ENCODE measurements at places on chromosomes 2 and 18.

- H3K27me3 ChIP-seq: no peaks in the 10 kb centered on the region
- no peak overlapping the region for H3K4me3 ChIP-seq
- no peak for DNase-seq
- H3K4me1 ChIP-seq: no peaks in the 10 kb centered on the region
- H3K27ac ChIP-seq: no peak overlapping the region
- no peaks in the 10 kb centered on the region for H3K36me3 ChIP-seq
Measured at GRCh38 chr2:6024784-6025183, 332.6 kb downstream of the SOX11 start.

DNA sequence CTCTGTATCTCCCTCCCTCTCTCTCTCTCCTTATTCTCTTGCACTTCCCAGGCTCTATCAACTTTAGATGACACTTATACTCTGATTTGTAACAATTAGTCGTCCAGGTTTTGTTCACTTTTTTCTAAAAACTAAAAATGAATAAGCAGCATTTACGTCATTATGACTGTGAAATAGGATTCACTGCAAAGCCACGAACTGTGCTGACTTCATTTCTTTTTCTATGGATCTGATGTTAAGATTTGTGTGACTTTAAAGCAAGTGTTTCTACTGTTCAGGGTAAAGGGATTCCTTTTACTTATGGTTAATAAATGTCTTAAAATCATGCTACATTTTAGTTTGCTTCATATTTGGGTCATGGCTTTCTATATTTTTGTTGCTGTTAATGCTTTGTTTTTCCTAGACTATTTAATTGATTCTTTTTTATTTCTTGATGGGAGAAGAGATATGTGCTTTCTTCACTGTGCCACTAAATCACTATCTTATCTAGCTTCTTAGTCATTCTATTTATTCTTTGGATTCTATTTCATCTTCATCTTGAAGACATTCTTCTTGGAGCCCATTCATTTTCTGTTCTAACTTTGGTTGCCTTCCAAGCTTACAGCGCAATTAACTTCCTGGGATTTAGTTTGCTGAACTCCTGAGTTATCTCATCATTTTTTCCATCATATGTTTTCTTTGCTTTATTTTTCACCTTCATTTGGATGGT lies 480.4 kb upstream of the TRIB2 start:
- H3K27ac ChIP-seq: no peak overlapping the region
- H3K4me1 ChIP-seq: no peaks in the 10 kb centered on the region
- no peak overlapping the region for H3K4me3 ChIP-seq
- no peaks in the 10 kb centered on the region for H3K27me3 ChIP-seq
- no peak for DNase-seq

DNA sequence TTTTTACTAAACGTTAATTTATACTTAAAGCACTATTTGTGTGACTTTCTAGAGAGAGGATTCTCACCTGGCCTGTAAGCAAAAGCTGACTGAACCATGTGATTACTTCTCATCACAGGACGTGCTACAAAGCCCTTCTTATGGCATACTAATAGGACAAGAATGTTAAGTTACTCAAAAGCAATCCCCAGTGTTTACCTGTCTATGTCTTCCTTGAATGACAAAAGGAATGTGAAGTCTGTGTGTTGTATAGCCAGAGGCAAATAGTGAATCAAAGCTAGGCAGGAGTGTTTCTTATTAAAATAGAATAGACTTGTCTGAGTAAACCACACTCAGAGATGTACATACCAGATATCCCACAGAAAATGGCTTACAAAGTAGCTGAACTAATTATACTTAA lies 1465.5 kb downstream of the SUCLG1 start:
- no peaks in the 10 kb centered on the region for H3K36me3 ChIP-seq
- no peak for DNase-seq
- H3K4me1 ChIP-seq: no peaks in the 10 kb centered on the region
- H3K27ac ChIP-seq: no peak overlapping the region
- H3K27me3 ChIP-seq: no peaks in the 10 kb centered on the region
- no peak overlapping the region for H3K4me3 ChIP-seq

- no peak for DNase-seq
- H3K4me3 ChIP-seq: no peak overlapping the region
- H3K36me3 ChIP-seq: no peaks in the 10 kb centered on the region
- H3K27me3 ChIP-seq: no peaks in the 10 kb centered on the region
Measured at GRCh38 chr2:42368817-42369531, 8.0 kb upstream of the COX7A2L start.

DNA sequence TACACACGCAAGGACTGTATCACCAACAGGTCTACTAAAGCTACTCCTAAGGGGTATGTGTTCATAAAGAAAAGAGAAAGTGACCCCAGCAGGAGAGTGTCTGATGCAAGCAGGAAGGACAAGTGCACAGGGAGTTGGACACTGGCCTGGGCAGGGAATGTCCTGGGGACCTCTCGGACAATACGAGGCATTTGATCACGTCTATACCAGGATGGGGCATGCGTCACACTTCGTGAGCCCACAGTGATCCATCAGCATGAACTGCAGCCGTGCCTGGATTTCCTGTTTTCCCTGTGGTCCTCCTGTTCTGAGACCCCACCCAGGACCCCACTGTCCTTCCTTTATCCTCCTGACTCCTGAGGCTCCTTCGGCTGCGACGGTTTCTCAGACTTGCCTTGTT lies 113.9 kb downstream of the HDAC4 start:
- DNase-seq: no peak
- H3K27ac ChIP-seq: no peak overlapping the region
- peaks cover 7% of the 10 kb centered on the region for H3K36me3 ChIP-seq
- no peak overlapping the region for H3K4me3 ChIP-seq
- no peaks in the 10 kb centered on the region for H3K27me3 ChIP-seq
- peaks cover 43% of the 10 kb centered on the region for H3K4me1 ChIP-seq

DNA sequence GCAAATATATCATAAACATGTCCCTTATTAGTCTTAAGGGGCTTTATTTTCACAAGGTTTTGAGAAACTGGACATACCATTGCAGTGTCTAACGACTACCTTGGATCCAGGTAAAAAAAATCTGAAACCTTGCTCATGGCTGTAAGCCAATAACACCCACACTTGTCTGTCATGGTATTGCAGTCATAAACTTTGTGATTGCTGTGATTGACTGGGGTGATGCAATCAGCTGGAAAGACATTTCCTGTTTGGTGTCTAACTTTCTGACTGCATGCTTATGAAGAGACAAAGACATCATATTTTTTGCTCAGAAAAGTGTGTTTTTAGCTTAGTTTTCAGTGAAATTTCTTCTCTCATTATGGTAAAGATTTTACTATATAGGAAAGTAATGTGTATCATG lies 635.0 kb downstream of the TSN start:
- H3K4me3 ChIP-seq: no peak overlapping the region
- H3K4me1 ChIP-seq: no peaks in the 10 kb centered on the region
- no peaks in the 10 kb centered on the region for H3K36me3 ChIP-seq
- H3K27me3 ChIP-seq: no peaks in the 10 kb centered on the region
- DNase-seq: no peak
- H3K27ac ChIP-seq: no peak overlapping the region

GRCh38 chr2:33491441-33492084 lies 15.1 kb downstream of the RASGRP3 start:
- no peaks in the 10 kb centered on the region for H3K36me3 ChIP-seq
- no peak overlapping the region for H3K4me3 ChIP-seq
- DNase-seq: no peak
- H3K27me3 ChIP-seq: no peaks in the 10 kb centered on the region
- H3K27ac ChIP-seq: no peak overlapping the region

DNA sequence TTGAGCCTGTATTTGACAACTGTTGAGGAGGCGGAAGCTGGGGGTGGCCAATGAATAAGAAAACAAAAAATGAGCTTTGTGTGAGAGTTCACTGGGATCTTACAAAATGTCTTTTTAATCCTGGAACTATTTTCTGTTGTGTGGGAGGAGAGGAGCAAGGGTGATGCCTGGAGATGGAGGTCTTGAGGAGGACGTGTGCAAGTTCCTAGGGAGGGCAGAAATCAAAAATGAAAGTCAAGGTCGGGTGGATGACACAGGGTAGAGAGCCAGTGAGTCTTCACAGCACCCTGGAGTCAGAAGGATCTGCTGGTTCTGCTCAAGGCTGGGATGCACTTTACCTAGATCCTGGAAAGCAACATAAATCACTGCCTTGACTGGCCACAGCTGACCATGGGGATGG lies 180.3 kb upstream of the PKDCC start:
- H3K4me3 ChIP-seq: no peak overlapping the region
- H3K27me3 ChIP-seq: peaks cover 4% of the 10 kb centered on the region
- no peak for DNase-seq
- H3K36me3 ChIP-seq: no peaks in the 10 kb centered on the region
- peaks cover 26% of the 10 kb centered on the region for H3K4me1 ChIP-seq
- H3K27ac ChIP-seq: no peak overlapping the region

DNA sequence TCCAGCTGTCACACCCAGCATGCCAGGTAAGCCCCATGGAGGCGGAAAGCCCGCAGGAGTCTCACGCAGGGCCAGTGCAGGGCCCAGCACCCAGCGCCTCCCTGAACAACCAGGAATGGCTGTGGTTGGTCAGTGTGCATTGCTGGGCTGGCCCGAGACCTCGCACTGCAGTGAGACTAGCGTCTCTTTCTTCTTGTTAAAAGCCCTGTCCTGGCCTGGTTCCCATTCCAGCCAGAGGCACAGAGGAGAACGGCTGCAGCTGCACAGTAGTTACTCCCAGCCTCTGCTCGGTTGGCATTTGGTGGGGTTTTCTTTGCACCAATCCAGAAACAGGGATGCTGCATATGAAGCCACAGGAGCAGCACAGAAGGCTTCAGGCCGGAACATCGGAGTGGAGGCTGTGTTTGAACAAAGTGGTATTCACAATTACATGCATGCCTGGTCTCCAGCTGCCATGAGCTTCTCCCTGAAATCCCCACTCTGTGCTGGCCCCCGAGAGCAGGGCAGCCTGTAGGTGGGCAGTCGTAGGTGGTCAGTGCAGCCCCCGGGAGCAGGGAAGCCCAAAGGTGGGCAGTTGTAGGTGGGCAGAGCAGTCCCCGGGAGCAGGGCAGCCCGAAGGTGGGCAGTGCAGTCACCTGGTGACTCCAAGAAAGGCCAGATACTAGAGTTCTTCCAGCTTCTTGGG lies 163.7 kb upstream of the PXDN start:
- H3K27me3 ChIP-seq: no peaks in the 10 kb centered on the region
- DNase-seq: no peak
- no peaks in the 10 kb centered on the region for H3K4me1 ChIP-seq
- H3K27ac ChIP-seq: no peak overlapping the region
- no peaks in the 10 kb centered on the region for H3K36me3 ChIP-seq

DNA sequence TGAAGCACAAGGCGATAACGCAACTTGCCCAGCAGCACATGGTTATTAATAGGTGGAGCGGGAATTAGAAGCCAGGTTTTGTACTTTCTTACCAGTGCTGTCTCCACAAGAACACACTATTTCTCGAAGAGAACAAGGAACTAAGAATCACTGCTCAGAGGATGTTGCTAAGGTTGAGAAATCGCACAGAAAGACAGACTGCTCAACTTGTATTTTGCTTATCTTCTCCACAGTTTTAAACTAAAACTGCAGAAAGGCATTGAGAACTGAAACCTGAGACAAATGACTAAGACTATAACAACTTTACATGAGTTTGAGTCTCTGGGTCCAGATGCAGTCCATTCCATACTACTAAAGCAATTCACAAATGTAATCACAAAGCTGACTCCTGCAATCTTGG lies 6.2 kb downstream of the PRKD3 start:
- no peak for DNase-seq
- H3K36me3 ChIP-seq: no peaks in the 10 kb centered on the region
- no peaks in the 10 kb centered on the region for H3K27me3 ChIP-seq

DNA sequence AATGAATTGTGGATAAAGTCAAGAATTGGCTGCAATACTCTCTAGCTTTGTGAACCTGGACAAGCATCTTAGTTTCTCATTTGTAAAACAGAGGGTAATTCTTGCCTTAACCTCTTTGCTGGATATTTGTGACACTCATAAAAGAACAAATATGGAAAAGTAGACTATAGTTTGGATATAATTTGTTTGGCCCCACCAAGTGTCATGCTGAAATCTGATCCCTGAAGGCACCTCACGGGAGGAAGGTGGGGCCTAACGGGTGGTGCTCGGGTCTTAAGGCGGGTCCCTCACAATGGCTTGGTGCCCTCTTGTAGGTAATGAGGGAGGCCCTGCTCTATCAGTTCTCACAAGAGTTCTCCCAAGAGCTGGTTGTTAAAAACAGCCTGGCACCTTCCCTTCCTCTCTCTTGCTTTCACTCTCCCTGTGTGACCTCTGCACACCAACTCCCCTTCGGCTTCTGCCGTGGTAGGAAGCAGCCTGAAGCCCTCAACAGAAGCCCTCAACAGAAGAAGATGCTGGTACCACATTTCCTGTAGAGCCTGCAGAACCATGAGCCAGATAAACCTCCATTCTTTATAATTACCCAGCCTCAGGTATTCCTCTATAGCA lies 37.4 kb downstream of the ARL4C start:
- no peak overlapping the region for H3K4me3 ChIP-seq
- H3K4me1 ChIP-seq: peaks cover 35% of the 10 kb centered on the region
- H3K36me3 ChIP-seq: peaks cover 3% of the 10 kb centered on the region
- no peaks in the 10 kb centered on the region for H3K27me3 ChIP-seq

GRCh38 chr2:198880986-198881385 lies 576.8 kb downstream of the SATB2 start:
- no peak overlapping the region for H3K27ac ChIP-seq
- H3K36me3 ChIP-seq: no peaks in the 10 kb centered on the region
- H3K4me1 ChIP-seq: no peaks in the 10 kb centered on the region

DNA sequence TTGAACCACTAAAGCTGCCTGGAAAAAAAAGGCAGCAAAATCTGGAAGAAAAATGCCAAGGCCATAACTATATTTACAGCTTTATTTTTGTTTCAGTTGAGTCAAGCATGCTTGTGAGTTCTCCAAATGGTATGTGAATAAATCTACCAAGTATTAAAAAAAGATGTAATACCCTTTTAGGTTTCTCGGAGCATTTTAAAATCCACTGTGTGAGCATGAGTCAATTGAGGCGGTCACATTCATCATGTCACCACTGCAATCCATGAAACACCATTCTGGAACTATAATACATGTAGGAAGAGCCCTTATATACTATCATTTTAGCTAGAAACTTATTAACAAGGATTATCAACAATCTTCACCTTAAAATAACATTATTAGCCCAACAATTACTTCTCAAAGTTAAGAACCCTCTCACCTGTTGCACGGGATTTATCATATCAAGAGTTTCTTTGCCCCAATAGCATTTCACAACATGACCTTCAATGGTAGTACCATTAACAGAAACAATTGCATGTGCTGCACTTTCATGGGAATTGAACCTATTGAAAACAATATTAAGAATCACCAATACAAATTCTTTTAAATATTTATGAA lies 24.2 kb upstream of the C2orf42 start:
- DNase-seq: no peak
- peaks cover 36% of the 10 kb centered on the region for H3K36me3 ChIP-seq
- H3K4me1 ChIP-seq: no peaks in the 10 kb centered on the region
- no peak overlapping the region for H3K4me3 ChIP-seq

All from thymus (tissue), 14 donors.